Spinal cord (tissue), 10 donors: ENCODE measurements at places on chromosomes 7 and 10.

- no peak for DNase-seq
Observed at GRCh38 chr7:118304100-118304499, 79.6 kb downstream of the ANKRD7 start.

DNA sequence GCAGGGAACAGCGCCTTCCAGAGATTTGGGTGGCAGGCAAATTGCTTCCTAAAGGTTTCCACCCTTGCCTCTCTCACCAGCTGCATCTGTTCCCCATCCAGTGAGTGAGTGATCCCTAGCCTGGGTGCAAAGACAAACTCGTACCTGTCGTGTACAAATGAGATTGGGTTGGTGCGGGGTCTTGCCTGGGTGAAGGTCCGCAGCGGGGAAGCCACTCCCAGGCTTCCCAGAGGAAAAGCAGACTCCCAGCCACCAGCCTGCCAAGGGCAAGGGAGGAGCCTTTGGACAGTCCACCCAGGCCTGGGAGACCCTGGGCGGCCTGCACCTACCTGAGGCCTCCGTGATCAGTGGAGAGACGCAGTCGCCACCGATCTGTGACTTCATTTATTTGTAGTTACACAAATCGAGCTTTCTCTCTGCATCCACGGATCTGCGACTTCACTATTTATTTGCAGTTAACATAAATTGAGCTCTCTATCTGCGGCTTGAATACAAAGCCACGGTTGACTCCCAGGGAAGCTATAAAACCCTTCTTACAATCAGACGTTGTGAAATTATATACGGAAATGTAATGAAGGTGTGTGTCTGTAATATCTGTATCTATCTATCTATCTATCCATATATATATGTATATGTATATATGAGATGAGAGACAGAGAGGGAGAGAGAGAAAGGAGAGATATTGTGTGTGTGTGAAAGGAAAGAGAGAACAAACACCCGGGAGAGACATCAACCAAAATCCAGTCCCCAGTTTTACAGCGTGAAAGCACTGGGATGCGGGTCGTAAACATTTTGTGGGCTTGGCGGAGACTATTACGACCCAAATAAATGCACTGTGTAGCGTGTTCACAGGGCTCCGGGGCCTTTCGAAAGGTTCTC is 3.0 kb upstream of the HOXA7 start:
- DNase-seq = no peak

DNA sequence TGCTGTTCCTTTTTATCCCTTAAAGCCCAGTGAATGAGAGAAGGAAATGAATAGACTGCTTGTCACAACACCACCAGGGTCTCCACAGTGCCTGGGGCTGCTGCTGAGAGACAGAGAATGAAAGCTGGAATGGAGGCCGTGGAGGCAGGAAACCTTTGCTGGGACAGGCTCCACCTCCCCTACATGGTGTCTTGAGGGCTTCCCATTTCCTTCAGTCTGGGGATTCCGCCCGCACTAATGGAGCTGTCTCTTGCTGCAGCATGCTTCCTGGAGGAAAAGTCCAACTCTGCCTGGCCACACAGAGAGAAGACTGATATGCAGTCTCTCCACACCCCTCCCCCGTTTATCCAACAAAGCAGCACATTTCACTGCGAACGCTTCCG is 54.5 kb downstream of the LRRC4 start:
- DNase-seq = no peak

- no peak for DNase-seq
Observed at GRCh38 chr7:55473932-55474331, 98.4 kb downstream of the VOPP1 start.

- peak; percentile 47 for DNase-seq
Observed at GRCh38 chr10:78359640-78360091, 326.0 kb downstream of the RPS24 start.

- no peak for DNase-seq
Observed at GRCh38 chr10:85609509-85609908, 757.1 kb downstream of the GRID1 start.

DNA sequence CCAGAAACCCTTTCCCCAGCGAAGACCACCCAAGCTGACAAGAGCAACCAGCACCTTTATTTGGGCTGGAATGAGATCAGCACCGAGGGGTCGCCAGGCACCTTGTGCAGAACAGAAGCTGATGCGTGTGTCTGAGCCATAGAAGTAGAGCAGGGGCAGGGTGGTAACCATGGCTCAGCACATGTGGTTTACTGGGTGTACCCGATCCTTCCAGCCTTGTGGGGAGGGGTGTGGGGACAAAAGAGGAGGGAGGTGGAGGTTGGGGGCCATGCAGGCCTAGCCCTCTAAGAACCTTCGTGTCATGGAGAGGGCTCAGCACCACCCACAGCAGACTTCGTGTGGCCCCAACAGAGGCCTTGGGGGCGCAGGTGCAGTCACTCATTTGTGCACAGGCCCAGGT is 84.0 kb upstream of the GTF2I start:
- DNase-seq = no peak

DNA sequence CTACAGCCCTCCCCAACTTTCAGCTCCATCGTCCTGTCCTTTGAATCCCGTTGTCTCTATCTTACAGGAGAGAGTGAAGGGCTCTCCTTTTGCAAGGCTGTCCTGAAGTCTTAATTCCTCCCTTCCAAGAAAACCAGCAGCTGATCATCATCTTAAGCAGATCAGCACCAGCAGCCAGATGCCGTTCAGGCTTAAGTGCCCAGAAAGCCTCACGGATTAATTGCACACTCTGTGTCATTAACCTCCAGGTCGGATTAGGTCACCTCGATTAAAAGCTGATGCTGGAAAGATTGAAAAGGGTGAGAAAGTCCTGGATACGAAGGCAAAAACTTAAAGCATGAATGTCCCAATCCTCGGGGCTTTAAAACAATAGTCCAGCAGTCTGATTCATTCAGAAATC is 24.8 kb upstream of the ADARB2 start:
- no peak for DNase-seq

DNA sequence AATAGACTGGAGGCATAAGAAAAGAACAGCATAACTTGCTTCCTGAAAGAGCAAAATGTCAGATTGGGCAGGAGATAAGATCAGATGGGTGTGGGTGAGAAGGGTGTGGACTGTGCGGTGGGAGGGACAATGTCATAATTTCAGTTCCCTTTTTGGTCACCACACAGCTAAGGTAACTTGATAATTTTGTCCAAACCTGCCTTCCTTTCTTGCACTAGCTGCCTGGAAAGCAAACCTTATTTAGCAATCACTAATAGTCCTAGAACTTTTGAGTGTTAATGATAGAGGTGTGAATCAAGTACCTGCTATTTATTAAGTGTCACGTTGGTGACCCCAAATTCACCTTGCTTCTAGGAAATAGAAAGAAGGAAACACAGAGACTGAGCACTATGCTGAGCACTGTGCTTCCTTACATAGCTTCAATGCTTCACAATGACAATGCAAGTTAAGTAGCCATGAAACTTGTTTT is 72.4 kb upstream of the SP4 start:
- no peak for DNase-seq

GRCh38 chr10:109022417-109023049 is 900.8 kb downstream of the XPNPEP1 start:
- no peak for DNase-seq

GRCh38 chr10:117621196-117621595 is 78.7 kb downstream of the EMX2 start:
- DNase-seq = no peak
